ENCODE measurements at places on chromosomes 3 and 15. TPM values are rescaled to one million over a fixed set of nuclear protein-coding genes. Genes with fewer than 3 reads are reported as not detected.

The ANKUB1 gene
- total RNA-seq: not detected

The AADAC gene
- not detected for total RNA-seq

The PPP1R14D gene
- not detected for total RNA-seq

The STARD9 gene
- total RNA-seq: 2.2 TPM

The GRK7 gene
- not detected for total RNA-seq

The IL17RB gene
- not detected for total RNA-seq

All from HFFc6 (cell line).